ENCODE measurements at places on chromosomes 12 and 14.
A peak's percentile ranks its signal among the peaks of the same experiment; 100 is the strongest.

GRCh38 chr12:102441077-102441596, 39.2 kb downstream of the IGF1 start:
- DNase-seq = no peak

DNA sequence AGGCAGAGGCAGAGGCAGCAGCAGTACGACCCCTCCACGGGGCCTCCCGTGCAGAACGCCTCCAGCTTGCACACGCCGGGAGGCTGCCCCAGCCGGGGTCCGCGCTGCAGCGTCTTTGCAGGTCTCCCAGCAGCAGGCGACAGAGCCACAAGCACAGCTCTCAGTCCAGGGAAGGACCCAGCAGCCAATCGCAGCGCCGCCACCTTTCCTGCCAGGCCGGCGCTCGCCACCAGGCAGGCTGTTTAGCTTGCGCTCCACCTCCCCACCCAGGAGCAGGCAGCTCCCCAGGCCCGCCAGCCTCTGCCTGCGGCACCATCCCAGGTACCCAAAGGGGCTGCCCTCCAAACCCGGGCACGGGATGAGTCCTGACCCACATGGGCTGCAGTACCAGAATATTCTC, 25.2 kb downstream of the DDX51 start:
- DNase-seq = no peak

GRCh38 chr12:62328296-62328921, 68.2 kb downstream of the USP15 start:
- DNase-seq = no peak

DNA sequence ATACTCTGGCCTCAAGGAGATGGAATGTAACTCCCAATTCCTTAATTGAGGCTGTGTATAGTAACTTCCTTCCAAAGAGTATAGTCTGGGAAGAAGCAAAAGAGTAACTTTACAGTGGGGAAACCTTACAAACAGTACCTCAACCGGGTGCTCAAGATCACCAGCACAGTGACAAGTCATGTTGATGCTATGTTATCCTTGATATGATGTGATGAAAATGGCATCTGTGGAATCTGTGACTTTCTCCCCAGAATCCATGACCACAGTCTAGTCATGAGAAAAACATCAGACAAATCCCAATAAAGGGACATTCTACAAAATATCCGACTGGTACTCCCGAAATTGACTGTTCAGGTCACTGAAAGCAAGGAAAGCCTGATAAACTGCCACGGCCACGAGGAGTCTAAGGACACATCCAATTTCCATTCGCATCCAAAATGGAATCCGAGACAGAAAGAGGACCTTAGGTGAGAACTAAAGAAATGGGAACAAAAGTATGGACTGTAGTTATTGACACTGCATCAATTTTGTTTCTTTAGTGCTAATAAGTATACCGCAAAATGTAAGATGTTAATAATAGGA, 97.3 kb upstream of the FRMD6 start:
- no peak for DNase-seq

DNA sequence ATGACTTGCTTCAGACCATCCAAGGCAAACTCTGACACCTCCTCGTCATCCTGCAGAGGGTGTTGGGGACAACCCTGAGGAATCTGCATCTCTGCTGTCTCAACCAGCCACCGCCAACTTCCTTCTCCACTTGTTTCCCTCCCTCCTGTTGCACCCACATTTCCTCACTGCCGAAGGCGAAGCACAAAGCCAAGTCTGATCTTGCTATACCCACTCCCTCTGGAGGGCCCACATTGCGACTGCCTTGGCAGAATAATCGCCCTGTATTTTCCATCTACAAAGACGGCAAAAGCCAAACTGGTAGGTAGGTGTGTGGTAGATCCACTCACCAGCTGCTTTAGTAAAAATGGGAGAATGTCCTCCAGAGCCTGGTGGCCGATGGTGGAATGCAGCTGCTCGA, 21.8 kb upstream of the RAB35 start:
- no peak for DNase-seq

DNA sequence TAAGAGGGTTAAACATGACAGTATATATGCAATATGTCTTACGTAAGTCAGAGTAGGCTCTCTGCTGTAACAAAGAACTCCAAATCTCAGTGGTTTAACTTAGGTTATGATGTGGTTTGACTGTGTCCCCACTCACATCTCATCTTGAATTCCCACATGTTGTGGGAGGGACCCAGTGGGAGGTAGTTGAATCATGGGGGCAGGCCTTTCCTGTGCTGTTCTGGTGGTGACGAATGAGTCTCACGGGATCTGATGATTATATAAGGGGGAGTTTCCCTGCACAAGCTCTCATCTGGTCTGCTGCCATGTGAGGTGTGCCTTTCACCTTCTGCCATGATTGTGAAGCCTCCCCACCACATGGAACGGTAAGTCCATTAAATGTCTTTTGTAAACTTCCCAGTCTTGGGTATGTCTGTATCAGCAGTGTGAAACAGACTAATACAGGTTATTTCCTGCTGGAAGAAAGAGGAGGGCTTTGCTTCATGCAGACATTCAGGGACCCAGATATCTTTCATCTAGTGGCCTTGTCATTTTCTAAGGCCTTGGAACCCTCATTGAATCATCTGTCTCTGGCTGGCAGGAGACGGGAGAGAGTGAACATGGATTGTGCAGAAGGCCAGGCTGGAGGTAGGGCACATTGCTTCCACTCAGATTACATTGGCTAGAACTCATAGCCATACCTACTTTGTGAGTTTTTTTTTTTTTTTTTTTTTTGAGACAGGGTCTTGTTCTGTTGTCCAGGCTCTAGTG, 96.1 kb downstream of the CRADD start:
- peak; percentile 37 for DNase-seq

- no peak for DNase-seq
Observed at GRCh38 chr12:15088105-15088504, 115.3 kb downstream of the PDE6H start.

- DNase-seq = no peak
Observed at GRCh38 chr14:89563471-89563870, 146.4 kb upstream of the FOXN3 start.

GRCh38 chr12:108722992-108723766, 8.1 kb downstream of the CORO1C start:
- DNase-seq = no peak

DNA sequence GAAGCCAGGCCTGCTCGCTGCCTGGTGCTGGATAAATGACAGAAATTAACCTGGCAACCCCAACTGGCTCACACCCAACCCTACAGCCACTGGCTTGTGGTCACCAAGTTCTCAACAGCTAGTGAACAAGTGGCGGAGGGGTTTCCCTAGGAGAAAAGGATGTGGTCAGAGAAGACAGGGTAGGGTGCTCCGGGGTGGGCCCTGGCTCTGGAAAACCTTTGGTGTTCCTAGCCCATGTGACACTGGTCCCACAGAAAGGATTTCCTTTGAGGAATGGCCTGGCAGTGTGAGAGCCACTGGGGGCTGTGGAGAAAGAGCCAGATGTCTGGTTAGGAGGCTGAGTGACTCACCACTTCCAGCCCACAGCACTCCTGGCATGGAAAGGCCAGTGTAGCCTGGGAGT, 8.7 kb downstream of the SYNE3 start:
- peak; percentile 53 for DNase-seq

DNA sequence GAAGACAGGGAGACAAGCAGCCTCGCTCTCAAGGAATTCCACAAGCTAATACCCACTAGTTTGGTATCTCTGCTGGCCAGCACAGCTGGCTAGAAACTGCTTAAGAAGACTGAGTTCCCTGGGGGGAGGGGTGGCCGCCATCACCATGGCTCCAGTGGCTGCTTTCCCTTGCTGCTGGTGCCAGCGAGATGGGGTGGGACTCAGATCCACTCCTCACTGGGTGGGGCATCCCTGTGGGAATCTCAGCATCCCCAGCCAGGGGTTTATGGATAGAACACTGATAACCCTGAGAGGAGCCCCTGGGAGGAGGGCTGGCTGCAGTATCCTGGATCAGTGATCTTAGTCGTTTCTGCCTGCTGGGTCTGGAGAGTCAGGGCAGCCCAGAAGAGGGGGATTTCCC, 170.6 kb upstream of the MDGA2 start:
- DNase-seq = no peak

DNA sequence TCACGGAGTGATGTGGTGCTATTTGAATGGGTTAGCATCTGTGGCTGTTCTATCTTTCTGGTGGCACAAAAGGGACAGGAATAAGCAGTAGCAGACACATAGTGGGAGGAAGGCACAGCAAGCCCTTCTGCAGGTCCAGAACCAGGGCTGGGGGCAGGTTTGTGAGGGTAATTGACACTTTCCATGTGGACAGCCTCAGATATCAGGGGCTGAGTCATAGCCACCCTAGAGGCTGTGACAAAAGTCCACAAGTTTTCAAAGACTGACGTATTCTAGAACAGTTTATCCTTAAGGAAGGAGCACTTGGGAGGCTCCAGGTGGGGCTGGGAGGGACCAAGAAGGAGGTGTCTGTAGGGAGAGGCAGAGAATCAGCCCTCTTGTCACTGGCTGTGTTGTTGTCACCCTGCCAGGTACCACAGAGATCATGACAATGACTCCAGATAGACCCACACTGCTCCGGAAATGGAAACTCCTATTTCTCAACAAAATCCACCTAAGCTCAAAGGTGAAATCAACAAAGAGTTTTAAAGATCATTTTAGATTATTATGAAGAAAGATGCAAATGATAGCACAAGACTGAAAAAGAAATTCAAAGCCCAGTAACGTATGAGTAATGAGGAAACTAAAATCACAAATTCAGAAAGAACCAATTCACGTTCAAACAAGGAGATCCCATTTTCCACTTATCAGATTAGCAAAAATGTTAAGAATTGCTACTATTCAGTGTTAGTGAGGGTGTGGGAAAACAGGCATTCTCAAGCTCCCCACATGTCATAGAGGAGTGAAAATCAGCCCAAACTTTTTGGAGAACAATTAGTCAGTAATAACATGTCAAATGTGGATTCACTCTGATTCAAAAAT, 48.3 kb downstream of the NFKBIA start:
- no peak for DNase-seq

- DNase-seq = peak; percentile 61
Observed at GRCh38 chr14:102316338-102316742, 3.2 kb upstream of the ZNF839 start.
